ENCODE measurements at places on chromosomes 13 and 19.

GRCh38 chr19:31613683-31614219 is 264.5 kb upstream of the TSHZ3 start:
- DNase-seq: no peak

DNA sequence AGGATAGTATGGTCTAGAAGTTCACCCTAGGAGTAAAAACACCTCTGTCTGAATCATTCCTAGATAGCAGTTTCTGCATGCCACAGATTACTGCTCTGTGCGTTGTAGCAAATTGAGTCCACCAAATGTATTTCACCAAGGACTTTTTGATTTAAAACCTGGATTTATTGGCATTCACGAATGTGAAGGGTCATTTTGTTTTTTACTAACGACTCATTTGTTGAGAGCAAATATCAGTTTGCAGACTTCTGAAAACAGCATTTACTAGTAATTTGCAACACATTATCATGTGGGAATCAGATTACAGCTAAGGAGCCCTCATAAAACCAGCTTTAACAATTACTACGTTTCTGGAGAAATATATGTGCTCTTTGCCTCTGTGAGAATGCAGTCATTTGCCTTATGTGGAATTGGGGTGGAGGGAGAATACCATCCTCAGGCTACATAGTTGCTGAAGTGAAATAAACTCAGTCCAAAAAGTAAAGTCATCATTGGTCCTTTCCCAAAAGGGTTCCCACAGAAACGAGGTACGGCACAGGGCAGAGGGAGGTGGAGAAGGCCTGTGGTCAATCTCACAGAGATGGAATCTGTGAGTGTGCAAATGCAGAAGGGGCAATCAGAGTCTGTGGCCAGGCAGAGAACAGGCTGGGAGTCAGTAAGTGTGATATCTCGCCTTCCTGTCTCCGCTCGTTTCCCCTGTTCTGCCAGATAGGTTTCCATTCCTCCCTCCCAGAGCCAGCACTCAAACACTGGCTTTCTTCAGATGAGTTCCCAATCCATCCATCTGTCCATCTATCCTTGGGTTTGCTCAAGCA is 63.1 kb downstream of the DLEU7 start:
- no peak for DNase-seq

DNA sequence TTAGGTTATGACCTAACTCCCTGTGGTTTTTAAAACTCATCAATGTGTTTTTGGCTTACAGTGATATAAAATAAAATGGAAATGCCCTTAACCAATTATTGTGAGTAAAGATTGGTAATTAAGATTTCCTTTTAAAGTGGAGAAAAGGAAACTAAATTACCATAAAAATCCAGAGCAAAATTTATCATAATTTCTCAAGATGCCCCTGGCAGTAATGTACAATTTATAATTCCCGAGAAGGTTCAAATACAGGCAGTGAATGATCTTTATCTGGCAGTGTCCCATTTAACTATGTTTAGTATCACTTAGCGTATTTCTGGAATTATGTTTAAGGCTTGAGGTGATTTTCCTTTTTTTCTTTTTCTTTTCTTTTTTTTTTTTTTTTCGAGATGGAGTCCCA is 61.5 kb downstream of the ESD start:
- DNase-seq: no peak

DNA sequence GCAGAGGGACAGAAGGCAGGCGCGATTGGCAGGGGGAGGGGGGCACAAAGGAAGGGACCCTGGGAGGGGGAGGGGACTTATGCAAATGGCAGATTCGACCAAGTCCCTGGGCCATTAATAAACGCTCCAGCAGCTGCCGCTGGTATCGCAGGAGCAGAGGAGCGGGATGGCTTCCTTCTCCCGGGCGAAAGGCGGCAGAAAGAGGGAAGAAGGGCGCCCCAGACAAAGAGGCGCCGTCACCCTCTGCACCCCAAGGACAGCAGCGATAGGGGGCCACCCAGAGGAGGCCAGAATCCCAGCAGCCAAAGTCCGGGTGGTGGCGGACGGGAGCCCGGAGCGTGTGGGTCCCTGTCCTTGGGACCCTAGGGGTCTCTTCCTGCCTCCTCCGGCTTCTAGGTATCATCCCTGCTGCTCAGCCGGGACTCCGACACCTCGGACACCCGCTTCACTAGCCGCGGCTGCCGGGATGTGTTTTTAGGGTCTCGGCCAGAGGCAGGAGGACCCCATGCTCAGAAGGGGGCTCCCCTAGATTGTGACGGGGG is 1.9 kb downstream of the PTPRS start:
- no peak for DNase-seq

GRCh38 chr13:43116242-43116641 is 92.9 kb downstream of the DNAJC15 start:
- no peak for DNase-seq

DNA sequence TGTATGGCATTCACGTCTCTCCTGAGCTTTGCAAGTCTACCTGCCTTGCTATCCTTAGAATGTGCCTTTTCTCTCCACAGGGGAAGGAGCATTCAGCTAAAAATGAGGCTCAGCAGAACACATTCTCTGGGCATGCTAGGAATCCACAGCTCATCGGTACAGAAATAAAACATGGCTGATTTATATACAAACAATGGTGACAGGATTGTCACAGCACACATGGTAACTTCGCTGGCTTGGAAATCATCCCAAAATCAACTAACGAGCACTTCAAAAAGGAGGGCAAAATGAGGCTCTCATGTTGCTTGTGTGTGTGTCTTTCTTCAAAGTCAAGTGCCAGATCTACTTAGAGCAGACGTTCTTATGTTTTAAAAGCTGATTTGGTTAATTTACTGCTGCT is 373.0 kb downstream of the FGF14 start:
- no peak for DNase-seq

GRCh38 chr19:15166700-15167099 is 34.1 kb downstream of the NOTCH3 start:
- DNase-seq: no peak

DNA sequence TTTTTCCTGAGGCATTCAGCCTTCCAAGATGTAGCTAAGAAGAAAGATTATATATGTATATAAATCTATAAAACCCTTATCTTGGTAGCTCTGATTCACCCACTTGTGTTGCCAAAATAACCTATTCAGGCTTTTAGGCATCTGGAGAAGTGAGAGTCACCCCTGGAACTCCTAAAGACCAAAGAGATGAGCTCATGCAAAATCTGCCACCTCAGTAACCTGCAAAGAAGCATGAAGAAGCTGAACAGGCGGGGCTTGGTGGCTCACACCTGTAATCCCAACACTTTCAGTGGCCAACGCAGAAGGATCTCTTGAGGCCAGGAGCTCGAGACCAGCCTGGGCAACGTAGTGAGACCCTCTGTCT is 393.7 kb downstream of the FOXO1 start:
- no peak for DNase-seq

- DNase-seq: no peak
Measured at GRCh38 chr13:96817336-96817941, 176.8 kb downstream of the OXGR1 start.

GRCh38 chr13:50893211-50893852 is 16.3 kb upstream of the RNASEH2B start:
- DNase-seq: no peak

GRCh38 chr19:28428663-28429348 is 784.1 kb downstream of the UQCRFS1 start:
- no peak for DNase-seq

DNA sequence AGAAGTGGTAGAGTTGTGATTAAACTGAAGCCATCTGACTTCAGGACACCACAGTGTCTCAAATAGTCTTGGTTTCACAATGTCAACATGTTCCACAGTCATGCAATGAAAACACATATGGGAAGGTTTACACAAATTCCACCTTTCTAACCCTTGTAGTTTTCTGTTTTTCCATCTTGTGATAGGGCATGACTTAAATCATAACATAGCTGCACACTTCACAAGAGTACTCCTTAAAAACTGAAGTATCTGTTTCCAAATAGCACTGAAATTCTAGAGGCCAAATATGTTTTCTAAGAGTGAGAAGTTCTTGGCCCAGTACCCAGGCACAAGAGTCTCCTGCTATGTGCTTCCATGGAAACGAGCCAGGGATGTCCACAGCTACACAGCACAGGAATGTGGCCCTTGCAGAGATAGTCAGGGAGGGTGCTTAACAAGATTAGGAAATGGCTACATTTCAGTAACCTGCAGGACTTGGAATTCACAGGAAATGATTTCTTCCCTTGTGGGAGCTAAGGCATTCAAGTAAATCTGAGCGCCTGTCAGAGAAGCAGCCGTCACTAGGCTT is 269.1 kb downstream of the NDFIP2 start:
- DNase-seq: no peak

DNA sequence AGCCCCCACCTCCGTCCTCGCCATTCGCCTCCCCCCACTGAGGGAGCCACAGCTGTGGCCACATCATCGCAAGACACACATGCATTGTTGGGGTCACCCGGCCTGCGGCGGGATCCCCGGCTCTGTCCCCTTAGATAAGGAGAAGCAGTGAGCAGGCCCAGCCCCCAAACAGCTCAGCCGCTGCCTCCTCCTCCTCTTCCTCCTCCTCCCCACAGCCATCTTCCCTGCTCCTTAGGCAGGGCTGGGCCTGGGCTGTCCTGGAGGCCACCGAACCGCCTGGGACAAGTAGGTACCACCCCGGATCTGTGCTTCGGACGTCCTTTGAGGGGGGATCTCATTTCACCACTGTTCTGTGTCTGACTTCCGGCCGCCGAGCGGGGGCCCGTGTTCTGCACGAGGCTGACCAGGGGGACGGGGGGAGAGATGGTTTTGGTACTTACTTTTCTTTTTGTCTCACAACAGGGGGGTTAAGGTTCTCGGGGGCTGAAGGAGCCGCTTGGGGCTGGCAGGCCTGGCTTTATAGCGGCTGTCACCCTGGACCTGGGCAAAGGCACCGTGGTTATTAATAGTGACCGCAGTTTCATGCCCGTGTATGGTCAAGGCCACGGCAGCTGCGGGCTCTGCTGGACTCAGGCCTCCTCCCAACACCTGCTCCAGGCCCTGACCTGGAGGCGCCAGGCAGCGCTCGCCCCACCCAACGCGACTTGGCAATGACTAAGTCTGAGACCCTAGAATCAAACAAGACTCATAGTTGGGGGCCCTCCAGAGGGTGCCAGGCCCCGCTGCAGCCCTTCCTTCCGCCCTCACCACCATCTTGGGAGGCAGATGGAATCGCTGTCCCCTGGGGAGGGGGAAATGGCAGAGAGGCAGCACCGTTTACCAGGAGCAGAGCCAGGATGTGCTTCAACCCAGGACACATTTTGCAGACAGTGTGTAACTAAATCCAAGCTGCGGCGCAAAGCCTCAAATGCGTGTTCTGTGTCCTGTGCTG is 18.3 kb downstream of the NMRK2 start:
- DNase-seq: no peak

GRCh38 chr13:34464011-34464410 is 478.1 kb upstream of the NBEA start:
- no peak for DNase-seq

- no peak for DNase-seq
Measured at GRCh38 chr13:47521890-47522487, 479.1 kb downstream of the SUCLA2 start.

- no peak for DNase-seq
Measured at GRCh38 chr19:49335071-49335783, at the start of gene CD37. CD37 (plus strand) TSS chr19:49335406; CDS start chr19:49335541, 135 bp downstream.

Measured in activated CD8-positive, alpha-beta memory T cell treated with anti-CD3 and anti-CD28 coated beads for 48 hours (primary cell).